Activated T-cell treated with anti-CD3 and anti-CD28 coated beads for 4 hours (primary cell): ENCODE measurements at places on chromosomes 1 and 21.

DNA sequence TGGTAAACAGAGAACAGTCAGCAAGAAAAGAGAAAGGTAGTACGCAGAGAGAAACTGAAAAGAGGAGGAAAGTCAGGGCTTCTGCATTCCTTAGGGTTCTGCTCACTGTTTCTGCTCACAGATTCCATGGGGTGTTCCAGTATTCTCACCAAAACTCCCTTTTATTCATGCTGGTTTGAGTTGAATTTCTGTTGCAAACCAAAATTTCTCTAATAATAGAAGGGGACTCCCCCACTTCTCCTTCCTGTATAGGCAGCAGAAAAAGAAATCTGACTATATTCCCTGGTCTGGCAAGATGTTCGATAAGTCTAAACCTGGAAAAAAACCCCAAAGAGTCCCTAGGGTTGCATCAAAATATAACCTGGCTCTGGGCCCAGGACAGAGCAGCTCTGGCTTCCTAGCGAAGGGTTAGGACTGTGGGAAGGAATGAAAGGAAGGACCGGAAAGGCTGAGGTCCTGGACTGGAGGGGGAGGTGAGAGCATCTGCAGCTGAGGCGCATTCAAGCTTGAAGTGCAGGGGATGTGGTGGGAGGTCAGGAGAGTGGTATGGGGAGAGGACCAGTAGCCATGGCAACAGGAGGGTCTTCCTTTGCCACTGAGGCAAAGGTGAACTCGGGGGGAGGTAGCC is 18.8 kb upstream of the RGS16 start:
- DNase-seq = no peak

GRCh38 chr21:41482301-41482700 is 25.7 kb downstream of the TMPRSS2 start:
- no peak for DNase-seq

- DNase-seq = no peak
Observed at GRCh38 chr1:198517623-198518199, 22.8 kb downstream of the ATP6V1G3 start.

GRCh38 chr21:46457801-46458314 is 833 bp upstream of the DIP2A start:
- peak; percentile 16 for DNase-seq

DNA sequence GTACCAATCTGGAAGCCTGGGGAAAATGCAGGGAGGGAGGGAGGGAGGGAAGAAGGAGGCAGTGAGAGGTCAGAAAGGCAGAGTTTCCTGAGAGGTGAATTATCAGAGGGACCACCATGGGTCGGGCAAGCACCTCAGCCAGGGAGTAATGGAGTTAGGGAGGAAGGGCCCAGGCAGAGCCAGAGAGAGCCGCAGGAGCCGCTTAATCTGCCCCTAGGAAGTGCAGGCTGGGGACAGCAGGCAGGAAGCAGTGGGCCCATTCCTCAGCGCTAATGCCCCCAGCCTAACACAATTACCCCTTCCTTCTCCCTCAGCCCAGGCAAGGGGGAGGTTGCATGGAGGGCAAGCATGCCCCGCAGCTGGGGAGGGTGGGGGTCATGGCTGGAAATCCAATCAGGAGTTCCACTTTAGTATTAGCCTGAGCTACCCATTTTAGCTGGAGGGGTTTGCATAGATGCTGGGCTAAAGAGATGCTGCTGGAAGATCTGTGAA is 109.0 kb downstream of the TMEM53 start:
- DNase-seq = no peak

GRCh38 chr1:165014753-165015152 is 341.8 kb downstream of the LMX1A start:
- DNase-seq = no peak
